ENCODE measurements at places on chromosomes 11 and 22.
A peak's percentile ranks its signal among the peaks of the same experiment; 100 is the strongest.

DNA sequence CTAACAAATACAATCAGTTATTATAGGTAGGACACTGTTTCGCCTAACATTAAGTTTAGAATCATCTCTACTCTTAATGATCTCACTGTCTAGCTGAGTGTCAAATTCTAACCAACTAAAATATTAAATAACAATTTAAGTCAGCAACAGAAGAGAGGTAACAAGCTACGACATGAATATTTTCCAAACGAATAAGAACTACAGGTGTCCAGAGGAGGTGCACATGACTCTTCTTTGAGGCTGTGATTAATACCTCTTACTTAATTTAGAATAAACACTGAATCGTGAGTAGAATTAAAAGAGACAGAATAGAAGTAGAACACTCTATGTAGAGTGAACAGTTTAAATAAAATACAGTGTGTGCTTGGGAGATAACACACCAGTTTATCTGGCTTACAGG is 619.0 kb upstream of the ARHGAP42 start:
- no peak for DNase-seq

DNA sequence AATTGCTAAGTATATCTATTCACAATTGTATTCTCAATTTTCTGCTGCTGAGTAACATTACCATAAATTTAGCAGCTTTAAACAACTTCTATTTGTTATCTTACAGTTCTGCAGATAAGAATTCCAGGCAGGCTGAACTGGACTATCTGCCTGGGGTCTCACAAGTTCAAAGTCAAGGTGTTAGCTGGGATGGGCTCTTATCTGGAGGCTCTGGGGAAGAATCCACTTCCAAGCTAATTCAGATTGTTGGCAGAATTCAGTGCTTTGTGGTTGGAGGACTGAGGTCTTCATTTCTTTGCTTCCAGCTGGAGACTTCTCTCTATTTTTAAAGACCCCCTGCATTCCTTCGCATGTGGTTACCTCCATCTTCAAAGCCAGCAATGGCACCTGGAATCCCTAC is 329.9 kb upstream of the ISX start:
- no peak for DNase-seq

DNA sequence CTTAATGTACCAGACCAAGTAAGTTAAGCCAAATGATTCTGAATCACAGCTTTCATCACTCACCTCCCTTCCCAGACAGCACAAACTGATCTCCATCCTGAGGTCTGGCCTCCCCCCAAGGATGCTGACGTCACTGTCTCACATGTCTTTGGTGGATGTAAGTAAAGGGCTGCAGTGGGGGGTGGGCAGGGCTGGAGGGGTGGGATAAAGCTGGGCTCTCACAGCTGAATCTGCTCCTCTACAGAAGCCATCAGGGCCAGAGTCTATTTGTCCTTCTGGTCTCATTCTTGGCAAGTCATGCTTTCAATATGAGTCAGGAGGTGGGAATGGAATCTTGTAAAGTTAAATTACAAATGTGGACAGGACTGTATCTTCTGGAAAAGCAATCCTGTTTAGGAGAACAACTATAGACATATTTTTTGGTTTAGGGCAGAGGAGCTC is 32.7 kb downstream of the P4HA3 start:
- peak; percentile 88 for DNase-seq

DNA sequence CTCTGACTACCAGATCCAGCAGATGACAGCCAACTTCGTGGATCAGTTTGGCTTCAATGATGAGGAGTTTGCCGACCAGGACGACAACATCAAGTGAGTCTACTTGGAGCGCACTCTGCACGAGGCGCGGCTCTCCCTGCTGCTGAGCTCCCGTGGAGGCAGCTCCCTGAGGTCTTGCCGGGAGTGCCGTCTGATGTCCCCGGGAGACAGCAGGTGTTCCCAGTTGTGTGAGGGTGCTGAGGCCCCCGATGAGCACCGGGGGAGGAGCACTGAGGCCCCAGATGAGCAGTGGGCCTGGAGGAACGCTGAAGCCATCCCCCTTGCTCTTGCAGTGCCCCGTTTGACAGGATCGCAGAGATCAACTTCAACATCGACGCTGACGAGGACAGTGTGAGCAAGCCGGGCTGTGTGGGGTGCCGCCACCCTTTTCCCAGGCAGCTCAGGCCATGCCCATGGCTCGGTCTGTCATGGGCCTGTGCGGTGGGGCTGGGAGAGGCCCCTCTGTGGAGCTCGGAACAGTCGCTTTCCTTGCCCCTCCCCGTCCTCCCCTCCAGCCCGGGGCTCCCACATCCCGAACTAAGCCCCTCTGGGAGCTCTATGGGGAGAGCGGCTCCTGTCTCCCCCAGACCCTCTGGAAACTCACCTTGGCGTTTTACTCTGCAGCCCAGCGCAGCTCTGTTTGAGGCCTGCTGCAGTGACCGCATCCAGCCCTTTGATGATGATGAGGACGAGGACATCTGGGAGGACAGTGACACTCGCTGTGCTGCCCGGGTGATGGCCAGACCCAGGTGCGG is 37.1 kb downstream of the SBF1 start:
- no peak for DNase-seq

DNA sequence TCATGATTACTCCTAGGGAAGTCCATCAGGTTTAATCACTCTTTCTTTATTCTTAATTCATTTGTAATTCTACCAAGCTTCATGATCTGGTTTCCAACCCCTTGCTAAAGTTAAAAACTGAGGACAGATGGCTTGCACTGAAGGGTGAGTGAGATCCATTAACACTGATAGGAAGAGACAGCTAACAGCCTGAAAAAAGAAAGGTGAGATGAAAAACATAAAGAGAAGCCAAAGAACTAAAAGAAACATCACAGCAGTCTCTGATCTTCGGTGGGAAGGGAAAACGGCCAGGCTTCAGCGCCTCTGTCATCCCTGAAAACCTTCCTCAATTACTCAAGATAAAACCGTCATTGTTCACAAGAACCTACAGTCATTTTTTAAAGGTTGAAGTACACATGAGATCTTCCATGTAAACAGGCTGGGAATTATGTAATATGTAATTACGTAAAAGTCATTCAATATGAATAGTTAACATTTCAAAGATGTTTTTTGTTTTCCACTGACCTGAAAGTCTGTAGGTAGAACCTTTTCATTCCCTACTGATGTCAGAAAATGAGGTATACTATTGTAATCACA is 41.3 kb downstream of the VSIG10L2 start:
- DNase-seq = no peak

DNA sequence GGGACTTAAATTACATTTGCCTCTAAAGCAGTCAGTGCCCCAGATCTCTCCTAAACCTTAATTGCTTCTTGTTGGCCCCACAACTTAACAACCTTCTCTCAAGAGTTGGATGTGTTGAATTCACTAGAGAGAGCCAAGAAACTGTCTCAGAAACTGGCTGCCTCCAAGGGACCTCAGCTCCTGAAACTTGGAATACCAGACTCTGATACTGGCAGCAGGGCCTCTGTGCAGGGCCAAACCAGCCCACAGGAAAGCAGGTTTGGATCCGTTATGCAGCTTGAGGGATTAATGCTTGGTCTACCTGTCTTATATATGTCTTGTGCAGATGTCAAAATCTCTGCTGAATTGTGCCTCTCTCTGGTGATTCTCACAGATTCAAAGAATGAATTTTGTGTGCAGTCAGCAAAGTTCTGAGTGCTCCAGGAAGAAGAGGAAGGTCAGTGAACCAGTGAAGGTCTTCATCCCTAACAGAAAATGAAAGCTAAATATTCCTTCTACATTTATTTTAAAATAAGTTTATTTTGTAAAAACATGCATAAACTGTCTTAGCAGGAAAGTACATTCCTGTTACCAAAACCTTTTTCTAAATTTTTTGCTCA is 70.8 kb downstream of the LIF start:
- DNase-seq = no peak

- no peak for DNase-seq
These were observed 9.6 kb downstream of the RCN1 start for GRCh38 chr11:32100495-32100894.

DNA sequence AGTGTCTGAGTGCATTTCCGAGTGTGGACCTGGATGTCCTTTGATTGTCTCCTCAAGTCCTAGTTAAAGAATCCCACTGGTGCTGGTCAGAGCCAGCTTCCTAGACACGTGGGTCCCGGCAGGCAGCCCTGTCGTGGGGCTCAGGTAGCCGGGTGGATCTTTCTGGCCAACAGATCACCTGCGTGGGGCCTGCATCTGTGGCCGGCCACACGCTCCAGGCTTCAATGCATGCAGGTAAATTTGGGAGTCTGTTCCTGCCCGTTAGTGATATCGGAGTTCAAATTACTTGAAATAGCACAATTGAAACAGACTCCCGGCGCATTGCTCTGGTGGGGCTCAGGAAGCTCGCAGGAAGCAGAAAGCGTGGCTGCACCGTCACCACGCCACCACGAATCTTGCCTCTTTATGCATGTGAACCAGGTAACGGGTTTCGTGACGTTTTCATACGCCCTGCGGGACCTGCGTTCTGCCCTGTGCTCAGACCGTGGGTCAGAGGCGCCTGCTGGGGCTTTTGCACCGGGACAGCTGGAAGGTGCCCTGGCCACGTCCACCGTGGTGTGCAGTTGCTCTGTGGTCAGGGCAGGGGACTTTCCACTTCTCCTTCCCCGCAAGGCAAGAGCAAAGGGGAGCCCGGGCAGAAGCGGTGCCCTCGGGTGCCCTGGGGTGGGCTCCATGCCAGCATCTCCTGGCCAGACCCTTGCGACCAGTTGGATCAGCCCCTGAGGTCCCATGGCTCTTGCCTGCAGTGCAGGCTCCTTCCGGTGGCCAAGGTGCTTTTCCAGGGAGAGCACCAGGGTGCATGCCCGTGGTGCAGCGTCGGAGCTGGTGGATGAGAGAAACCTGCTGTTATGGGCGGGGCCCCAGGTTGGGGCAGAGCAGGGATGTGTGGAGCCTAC is 803.5 kb downstream of the BRD1 start:
- DNase-seq = no peak

DNA sequence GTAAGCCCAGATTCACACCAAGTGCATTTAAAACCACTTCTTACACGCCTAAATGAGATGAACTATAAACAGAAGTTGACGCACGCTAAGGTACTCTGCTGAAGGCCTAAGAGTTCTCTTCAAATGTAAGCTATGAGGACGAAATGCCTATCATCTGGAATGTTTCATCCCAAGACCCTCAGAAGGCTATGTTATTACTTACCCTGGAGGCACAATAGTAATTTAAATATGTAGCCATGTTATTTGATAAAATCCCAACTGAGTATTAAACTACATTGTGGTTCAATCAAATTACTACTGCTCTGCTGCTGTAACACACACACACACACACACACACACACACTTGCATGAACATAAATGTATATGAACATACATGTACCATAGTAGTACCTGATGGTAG is 47.6 kb downstream of the MAML2 start:
- DNase-seq = no peak

GRCh38 chr22:38033522-38034277 is 23.5 kb upstream of the PICK1 start:
- no peak for DNase-seq

- DNase-seq = no peak
These were observed 131.9 kb downstream of the WNT7B start for GRCh38 chr22:45845076-45845487.

DNA sequence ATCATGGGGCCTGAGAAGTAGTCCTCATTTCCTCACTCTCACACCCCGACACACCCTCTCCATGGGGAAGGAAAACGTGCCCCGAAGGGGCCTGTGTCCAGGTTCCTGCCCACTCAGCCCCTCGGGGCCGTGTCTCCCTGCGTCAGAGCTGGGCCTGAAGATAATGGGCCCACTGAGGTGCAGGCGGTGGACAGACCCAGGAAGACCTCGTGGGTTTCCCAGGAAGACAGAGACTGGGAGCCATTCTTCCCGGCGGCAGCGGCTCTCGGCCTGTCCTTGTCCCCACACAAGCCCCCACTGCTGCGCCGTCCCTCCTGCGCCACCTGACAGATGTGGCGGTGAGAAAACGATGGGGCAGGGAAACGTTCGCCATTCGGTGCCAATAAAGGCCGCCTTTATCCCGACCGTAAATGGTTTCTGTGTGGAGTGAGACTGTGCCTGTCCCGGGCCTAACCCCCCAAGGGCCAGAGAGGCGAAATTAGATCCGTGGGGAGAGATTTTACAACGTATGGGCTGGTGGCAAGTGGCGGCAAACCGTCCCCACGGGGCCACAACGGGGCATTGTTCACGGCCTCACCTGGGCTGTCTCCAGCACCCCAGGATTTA is 89.0 kb downstream of the CDKN1C start:
- DNase-seq = no peak

DNA sequence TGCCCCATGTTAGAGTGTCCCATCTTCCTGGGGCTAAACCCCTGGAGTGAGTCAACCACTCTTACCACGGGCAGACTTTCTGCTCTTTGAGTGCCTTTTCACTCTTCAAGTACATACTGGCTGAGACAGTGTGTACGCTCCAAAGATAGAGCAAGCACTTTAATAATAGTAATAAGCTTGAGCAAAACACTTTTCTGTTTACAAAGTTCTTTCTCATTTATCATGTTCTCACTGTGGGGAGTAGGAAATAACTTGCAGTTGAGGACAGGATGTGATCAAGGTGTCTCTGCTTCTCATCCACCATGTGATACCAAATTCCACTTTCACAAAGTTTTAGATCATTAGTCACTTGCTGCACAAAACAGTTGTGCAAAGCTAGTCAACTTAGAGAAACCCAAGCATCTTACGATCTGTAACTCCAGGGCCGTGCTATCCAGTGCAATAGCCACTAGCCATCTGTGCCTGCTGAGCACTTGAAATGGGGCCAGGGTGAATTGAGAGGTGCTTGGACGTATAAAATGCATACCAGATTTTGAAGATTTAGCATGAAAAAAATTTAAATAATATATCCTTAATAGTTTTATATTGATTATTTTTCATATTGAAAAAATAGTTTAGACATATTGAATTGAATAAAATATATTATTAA is 135.3 kb downstream of the KIF18A start:
- DNase-seq = peak; percentile 58

GRCh38 chr11:130031945-130032344 is 29.3 kb upstream of the PRDM10 start:
- no peak for DNase-seq

DNA sequence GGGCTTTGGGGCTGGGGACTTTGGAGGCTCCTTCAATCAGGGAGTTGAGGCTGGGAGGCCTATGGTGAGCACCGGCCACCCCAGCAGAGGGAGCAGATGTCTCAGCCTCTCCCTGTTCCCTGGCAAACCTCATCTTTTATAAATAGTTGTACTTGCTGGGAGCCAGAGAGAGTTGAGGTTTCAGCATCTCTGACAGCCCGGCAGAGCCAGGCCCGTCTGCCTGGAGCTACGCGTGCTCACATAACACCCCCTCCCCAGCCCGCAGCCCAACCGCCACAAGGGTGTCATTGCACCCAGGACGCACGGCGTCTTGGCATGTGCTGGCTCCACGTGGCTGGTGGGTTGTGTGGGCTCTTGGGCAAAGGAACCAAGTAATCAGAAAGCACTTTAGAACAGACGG is 127.1 kb downstream of the CHST1 start:
- DNase-seq = no peak

DNA sequence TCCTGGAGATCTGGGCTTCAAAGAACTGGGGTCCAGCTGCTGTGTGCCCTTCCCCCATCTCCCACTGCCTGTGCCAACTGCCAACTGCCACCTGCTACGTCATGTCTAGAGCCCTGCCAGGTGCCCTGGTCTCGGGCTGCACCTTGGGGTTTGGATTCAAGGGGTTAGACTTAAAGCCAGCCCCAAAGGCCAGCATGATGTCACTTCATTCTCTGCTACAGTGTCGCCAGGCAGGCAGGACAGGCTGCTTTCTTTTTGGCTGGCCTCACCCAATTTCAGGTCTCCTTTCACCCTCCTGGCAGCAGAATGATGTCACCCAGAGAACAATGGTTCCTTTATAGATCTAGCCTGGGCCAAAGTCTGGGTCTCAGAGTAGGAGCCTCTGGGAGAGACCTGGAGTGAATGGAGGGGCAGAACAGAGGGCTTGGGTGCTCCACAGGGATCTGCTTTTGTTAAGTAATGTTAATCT is 79.5 kb upstream of the CRYBB3 start:
- DNase-seq = no peak

Measured in RCC 7860 (cell line).